Pericardium fibroblast (primary cell): ENCODE measurements at places on chromosomes 13 and 19. TPM values are rescaled to one million over a fixed set of nuclear protein-coding genes. Genes with fewer than 3 reads are reported as not detected.

Gene LGALS14
- total RNA-seq: not detected in 2 replicates

Gene C19orf25
- total RNA-seq: 33.8 and 60.8 TPM in 2 replicates

Gene POU2F2
- total RNA-seq: not detected in 2 replicates

Gene CEACAM7
- total RNA-seq: not detected in 2 replicates

Gene ONECUT3
- total RNA-seq: not detected in 2 replicates

Gene SYCN
- not detected in 2 replicates for total RNA-seq

Gene CCNE1
- 4.3 and 5.5 TPM in 2 replicates for total RNA-seq

Gene LILRB2
- total RNA-seq: not detected in 2 replicates

Gene MBD3L2
- not detected in 2 replicates for total RNA-seq

Gene KIR2DL1
- not detected in 2 replicates for total RNA-seq

Gene GPR183
- not detected in 2 replicates for total RNA-seq

Gene SLC7A9
- total RNA-seq: not detected in 2 replicates

Gene EXOC3L2
- total RNA-seq: 1.0 and 2.0 TPM in 2 replicates

Gene NLRP4
- not detected in 2 replicates for total RNA-seq

Gene CALR3
- not detected in 2 replicates for total RNA-seq

Gene LIM2
- total RNA-seq: not detected in 2 replicates

Gene RFX2
- total RNA-seq: 4.2 and 8.2 TPM in 2 replicates

Gene GPC6
- total RNA-seq: 26.4 and 85.2 TPM in 2 replicates

Gene RASL11A
- 6.1 and 8.1 TPM in 2 replicates for total RNA-seq

Gene ICAM5
- 2.6 and 4.2 TPM in 2 replicates for total RNA-seq

Gene U2AF1L4
- 11.0 and 18.2 TPM in 2 replicates for total RNA-seq

Gene PLK5
- total RNA-seq: not detected in 2 replicates

Gene CRX
- total RNA-seq: not detected in 2 replicates

Gene SMIM44
- total RNA-seq: not detected in 2 replicates

Gene ZNF780A
- total RNA-seq: 8.3 and 15.3 TPM in 2 replicates

Gene LRRC25
- 0.12 TPM in 1 of 2 replicates, not detected in the other for total RNA-seq

Gene VSTM2B
- not detected in 2 replicates for total RNA-seq

Gene SRRM5
- total RNA-seq: 0.17 TPM in 1 of 2 replicates, not detected in the other

Gene ALOX5AP
- 0.26 and 1.2 TPM in 2 replicates for total RNA-seq

Gene LRP3
- 39.5 and 42.9 TPM in 2 replicates for total RNA-seq

Gene TGFBR3L
- not detected in 2 replicates for total RNA-seq

Gene NCR1
- total RNA-seq: not detected in 2 replicates

Gene NAPSA
- 0.51 TPM in 1 of 2 replicates, not detected in the other for total RNA-seq

Gene C19orf44
- total RNA-seq: 2.0 and 6.1 TPM in 2 replicates

Gene SOHLH2
- 0.12 and 0.43 TPM in 2 replicates for total RNA-seq

Gene OR4F17
- not detected in 2 replicates for total RNA-seq

Gene SYNGR4
- not detected in 2 replicates for total RNA-seq

Gene ZNF221
- total RNA-seq: 4.3 and 6.3 TPM in 2 replicates

Gene WDR88
- total RNA-seq: not detected in 2 replicates
